ENCODE measurements at places on chromosomes 16 and 17. TPM values are rescaled to one million over a fixed set of nuclear protein-coding genes. Genes with fewer than 3 reads are reported as not detected.
A peak's percentile ranks its signal among the peaks of the same experiment; 100 is the strongest.

GRCh38 chr16:81748476-81749198 lies 30.5 kb upstream of the PLCG2 start:
- DNase-seq: no peak

DNA sequence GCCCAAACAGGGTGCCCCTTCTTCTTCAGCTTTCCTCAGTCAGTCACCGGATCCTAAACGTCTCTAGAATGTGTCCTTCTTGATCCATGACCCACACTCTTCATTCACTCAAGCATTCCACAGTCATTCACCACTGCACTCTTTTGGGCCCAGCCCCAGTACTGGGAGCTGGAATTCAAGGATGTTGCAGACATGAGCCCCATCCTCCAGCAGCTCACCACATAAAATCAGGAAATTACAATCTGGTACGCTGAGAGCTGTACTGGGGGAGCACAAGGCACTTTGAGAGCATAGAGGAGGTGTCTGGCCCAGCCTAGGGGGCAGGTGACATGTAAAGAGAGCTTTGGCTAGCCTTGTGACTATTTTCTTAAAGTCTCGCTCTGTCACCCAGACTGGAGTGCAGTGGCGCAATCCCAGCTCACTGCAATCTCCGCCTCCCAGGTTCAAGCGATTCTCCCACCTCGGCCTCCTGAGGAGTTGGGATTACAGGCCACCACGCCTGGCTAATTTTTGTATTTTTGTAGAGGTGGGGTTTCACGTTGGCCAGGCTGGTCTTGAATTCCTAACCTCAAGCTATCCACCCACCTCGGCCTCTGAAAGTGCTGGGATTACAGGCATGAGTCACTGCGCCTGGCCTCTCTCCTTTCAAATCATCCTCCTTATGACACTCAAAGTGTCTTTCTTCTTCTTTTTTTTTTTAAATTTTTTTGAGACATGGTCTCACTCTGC lies 18.7 kb downstream of the CES4A start:
- DNase-seq: no peak

- DNase-seq: no peak
Measured at GRCh38 chr17:67867591-67867990, 42.3 kb downstream of the BPTF start.

- no peak for DNase-seq
Measured at GRCh38 chr17:12472252-12473173, 193.2 kb upstream of the MYOCD start.

Gene UBE2G1
- polyA plus RNA-seq: 8.1 TPM

- peak; percentile 30 for DNase-seq
Measured at GRCh38 chr17:18262111-18262510, 1.6 kb downstream of the MIEF2 start.

DNA sequence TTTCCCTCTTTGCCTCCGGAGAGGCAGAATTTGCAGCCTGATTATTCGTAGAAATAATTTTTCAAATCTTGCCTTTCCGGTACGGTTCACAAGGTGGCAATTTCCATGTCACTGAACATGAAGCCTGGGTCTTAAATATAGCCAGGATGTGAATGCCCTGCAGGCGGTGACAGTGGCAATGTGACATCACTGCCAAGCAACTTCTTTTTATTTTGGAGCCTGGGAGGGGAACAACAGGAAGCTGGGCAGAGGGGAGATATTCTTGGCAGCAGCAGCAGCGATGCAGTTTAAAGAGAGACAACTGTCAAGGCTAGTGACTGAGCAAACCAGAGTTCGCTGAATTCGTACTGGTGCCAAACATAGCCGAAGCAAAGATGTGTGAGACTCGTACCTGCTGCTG lies 171.1 kb downstream of the SNX29 start:
- DNase-seq: no peak

Gene ADAD2
- 3.8 TPM for polyA plus RNA-seq

DNA sequence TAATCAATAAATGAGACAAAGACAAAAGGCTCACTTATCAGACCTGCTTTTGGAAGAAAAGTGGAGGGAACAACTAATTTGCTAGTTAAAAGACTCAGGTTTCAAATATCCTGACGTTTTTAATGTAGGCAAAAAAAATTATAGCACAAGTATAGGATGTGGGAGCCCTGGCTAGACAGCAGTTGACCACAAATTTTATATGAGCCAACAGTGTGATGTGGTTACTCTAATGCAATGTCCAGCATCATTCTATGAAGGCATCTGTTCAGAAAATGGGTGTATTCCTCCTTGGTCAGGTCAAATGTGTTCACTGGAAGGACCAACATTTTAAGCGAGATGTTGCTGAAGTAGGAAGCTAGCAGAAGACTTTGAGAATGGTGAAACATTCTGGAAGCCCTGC lies 237.4 kb downstream of the MAP2K6 start:
- DNase-seq: no peak

Gene IL32
- 232 TPM for polyA plus RNA-seq

Gene UMOD
- 5.5 TPM for polyA plus RNA-seq

Gene VWA3A
- 0.11 TPM for polyA plus RNA-seq

DNA sequence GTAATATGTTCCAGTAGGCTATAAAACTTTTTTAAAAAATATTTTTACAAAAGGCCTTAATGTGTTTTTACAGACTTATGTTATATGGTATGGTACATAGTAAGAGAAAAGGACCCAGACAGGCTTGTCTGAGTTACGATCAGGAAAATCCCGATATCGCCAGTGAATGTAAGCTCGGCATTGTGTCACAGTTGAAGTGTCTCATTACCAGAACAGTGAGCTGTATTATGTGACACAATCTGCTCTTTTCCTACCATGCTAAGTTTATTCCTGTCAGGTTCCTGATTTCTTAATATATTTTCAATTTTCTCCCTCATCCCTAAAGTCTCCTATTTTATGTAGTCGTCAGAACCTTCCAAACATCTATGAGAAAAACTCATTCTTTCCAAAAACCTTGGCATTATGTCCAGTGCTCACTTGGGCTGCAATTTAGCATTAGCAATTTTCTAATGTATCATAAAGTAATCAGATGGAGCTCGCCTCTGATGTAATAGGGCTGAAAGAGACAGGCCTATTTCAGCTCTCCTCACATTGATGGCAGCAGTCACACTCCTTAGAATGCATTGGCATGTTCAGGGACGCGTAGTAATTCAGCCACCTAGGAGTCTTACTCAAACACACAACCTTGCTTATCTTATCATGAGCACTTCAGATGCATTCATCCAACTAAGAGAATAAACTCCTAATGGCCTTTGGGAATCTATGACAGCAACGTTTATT lies 147.6 kb upstream of the NOG start:
- no peak for DNase-seq

DNA sequence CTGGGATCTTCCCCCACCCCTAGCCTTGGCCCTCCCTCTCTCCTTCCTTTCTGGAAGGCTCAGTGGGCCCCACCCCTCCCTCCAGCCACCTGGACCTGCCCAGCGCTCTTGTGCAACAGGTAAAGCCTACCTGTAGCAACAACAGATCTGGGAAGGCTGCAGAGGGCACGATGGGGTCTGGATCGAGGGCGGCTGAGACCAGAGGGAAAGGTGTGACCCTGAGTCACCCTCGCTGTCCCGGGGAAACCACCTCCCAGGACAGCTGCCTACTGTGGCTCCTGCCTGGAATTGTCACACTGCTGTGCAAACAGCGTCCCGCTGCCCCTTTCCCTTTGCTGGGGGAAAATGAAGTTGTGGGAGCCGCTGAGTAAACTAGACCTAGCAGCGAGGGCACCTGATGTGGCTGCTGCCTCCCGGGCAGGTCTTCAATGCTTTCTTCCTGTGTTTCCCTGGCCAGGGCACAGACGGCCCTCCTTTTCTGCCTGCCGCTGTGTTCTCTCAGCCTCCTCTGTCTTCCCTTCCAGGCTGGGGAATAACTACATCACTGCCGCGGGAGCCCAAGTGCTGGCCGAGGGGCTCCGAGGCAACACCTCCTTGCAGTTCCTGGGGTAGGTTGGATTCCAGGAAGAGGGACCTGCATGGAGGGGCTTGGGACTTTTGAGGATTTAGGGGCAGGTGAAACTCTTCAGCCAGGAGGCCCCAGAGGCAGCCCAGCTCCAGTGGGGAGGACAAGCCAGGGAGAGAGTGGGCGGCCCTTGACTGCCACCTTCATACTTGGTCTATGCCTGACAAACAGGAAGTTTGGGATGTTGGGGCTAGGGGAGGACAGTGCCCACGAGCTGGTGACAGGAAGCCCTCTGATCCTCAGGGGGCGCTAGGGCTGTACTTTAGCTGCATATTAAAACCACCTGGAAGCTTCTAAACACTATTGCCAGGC lies 22.2 kb upstream of the CYLD start:
- peak; percentile 38 for DNase-seq

Gene ZNF629
- polyA plus RNA-seq: 5.8 TPM

DNA sequence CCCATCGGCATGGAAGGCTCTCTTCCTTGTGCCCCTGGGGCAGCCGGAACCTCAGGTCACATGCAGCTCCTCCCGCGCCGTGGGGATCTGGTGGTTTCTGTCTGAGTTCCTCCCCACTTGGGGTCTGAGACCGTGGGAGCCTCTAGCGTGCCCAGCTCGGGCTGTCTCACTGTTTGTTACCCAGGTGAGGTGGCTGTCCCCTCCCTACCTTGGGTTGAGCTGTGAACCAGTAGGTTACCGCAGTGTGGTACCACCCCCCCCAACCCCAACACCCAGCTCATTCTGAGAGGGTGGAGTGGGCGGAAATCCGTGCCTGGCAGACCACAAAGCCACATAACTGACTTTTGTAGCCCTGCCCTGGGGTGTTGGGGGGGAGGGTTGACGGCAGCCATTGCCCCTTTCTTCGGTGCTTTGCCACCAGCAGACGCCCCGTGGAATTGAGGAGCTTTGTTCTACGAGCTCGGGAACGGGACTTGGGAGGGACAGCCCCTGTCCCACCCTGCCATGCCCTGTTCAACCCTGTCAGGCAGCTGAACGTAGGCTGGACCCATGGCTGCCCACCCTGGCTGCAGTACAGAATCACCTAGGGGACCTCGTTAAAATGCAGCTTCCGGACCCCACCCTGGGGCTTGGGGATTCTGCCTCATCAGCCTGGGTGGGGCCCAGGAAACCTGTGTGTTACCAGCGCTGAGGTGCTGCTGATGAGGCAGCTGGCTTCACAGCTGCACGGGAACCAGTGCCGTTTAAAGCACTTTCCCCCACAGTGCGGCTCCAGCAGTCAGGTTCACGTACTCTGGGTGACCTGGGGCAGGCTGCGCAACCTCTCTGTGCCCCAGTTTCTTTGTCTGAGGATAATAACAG lies 18.5 kb downstream of the RAP1GAP2 start:
- DNase-seq: no peak

DNA sequence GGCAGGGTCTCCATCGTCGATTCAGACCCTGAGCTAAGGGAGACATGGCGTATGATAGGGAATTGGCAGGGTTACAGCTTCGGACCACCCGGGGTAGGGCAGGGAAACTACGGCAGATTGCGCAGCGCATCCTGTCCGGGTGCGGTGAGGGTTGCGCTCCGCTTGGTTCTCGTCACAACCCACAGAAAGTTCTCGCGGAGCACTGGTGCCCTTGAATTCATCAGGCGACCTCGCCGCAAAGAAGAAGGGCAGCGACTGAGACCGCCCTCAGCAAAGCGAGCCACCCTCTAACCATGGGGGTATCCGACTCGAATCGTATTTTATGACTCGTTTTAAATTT lies 1.2 kb downstream of the HS3ST3B1 start:
- peak; percentile 67 for DNase-seq

Gene KRTAP4-1
- not detected for polyA plus RNA-seq

DNA sequence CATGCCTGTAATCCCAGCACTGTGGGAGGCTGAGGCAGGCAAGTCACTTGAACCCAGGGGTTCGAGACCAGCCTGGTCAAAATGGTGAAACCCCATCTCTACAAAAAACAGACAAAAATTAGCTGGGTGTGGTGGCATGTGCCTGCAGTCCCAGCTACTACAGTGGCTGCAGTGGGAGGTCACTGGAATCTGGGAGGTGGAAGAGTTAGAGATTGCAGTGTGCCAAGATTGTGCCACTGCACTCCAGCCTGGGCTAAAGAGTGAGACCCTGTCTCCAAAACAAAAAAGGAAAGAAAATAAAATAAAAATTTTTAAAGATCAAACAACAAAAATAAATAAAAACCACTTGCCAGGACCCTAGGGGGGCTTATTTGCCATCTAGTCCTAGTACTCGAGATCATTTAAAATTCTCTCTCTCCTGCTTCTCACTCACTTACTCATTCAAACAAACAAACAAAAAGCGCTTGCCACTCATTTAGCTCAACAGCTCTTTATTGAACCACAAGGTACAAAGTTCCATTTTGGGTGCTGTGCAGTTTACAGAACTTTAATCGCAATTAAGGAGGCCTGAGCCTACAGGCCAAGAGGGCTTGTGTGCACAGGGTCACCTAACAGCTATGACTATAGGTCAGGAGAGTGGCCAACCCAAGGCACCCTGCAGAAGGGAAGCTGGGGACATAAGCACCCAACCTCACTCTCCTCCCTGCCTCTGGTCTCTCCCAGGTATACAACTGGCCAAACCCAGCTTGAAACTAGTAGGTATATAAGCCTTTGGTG lies 4.4 kb downstream of the CHD9NB start:
- DNase-seq: no peak

- DNase-seq: no peak
Measured at GRCh38 chr17:35749560-35750412, 3.3 kb downstream of the GAS2L2 start.

DNA sequence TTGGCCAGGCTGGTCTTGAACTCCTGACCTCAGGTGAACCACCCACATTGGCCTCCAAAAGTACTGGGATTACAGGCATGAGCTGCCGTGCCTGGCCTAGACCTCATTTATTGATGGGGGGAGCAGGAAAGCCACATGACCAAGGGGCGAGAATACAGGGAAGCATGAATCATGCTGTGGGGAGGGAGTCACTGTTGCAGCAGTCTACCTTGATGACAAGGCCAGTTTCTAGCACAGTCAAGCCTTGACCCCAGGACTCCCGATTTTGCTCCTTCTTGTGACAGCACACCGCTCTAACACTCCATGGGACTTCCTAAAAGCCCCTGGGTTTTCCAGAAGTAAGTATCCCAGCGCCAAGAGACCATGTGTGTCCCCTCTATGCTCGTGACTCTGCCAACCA lies 42.9 kb upstream of the IRF8 start:
- DNase-seq: no peak

Gene DNAH2
- polyA plus RNA-seq: 0.38 TPM

Gene KREMEN2
- polyA plus RNA-seq: 0.07 TPM

DNA sequence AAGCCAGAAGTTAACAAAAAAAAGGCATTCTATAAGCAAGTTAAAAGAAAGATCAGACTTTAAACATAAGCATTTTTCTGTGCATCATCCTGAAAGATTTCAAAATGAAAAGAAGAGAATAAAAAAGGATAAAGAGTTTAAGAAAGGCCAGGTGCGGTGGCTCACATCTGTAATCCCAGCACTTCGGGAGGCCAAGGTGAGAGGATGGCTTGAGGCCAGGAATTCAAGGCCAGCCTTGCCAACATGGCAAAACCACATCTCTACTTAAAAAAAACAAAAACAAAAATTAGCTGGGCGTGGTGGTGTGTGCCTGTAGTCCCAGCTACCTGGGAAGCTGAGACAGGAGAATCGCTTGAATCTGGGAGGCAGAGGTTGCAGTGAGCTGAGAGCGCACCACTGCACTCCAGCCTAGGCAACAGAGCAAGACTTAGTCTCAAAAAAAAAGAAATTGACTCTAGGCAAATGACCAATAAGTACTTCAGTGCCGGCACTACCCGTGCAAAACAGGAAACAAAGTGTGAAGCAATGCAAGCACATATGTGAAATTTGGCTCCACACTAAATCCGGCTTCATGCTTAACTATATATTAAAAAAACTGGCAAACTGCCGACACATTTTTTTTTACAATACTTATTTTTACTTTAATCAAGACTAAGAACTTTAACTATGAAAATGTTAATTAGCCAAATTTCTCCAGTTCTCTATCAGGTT lies 83.2 kb upstream of the C17orf78 start:
- no peak for DNase-seq

GRCh38 chr16:14958970-14959369 lies 15.9 kb upstream of the PDXDC1 start:
- DNase-seq: no peak
